ENCODE measurements at places on chromosomes 5 and 9. TPM values are rescaled to one million over a fixed set of nuclear protein-coding genes. Genes with fewer than 3 reads are reported as not detected.

DNA sequence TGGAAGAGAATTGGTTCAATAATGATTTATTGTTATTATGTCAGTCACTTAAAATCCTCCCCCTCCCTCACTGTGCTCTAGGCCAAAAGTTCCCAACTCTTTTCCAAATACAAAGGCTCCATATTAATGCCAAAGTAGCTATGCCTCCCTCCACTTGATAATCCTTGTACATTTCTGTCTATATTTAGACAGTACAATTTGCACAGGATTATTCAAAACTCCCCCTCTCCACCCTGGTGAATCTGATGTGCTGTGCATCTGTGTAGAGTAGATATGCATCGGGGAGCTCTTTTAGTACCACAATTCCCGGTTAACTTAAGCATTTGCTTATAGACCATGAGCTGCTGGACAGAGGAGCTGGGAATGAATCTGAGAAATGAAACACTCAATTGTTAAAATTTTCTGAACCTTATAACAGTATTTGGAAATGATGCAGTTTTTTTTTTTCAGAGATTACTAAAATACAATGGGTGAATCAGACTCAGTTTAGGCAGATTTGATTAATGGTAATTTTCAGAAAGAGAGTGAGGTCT, 27.6 kb downstream of the GLRA1 start:
- no peaks in the 10 kb centered on the region for H3K4me1 ChIP-seq
- no peaks in the 10 kb centered on the region for H3K27me3 ChIP-seq
- H3K4me3 ChIP-seq, result no peak overlapping the region
- no peaks in the 10 kb centered on the region for H3K36me3 ChIP-seq

DNA sequence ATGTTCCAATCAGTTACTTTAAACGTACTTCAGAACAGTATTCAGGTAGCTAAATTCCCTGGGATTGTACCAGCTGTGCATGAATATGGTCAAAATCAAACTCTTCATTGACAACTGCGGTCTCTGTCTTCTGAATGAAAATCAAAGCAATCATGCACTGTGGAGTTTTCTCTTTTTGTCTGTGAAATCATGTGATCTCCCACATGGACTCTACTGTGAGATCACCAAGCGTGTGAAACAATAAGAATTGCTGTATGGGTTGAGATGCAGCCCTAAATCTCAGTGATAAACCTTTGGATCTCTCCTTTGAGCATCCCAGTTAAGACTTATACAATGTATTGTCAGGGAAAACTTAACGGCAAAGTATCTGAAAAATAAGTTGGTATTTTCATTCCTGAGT, 6.1 kb downstream of the NRG2 start:
- no peaks in the 10 kb centered on the region for H3K36me3 ChIP-seq
- no peak overlapping the region for H3K27ac ChIP-seq
- H3K4me1 ChIP-seq, result peaks cover 17% of the 10 kb centered on the region
- DNase-seq, result no peak
- H3K4me3 ChIP-seq, result no peak overlapping the region

- H3K4me3 ChIP-seq, result no peak overlapping the region
- no peak for DNase-seq
- H3K27me3 ChIP-seq, result no peaks in the 10 kb centered on the region
Measured at GRCh38 chr5:32083981-32084430, 90.1 kb downstream of the GOLPH3 start.

Gene SETD9
- total RNA-seq, result 27.9 TPM

Gene FREM1
- total RNA-seq, result 5.5 TPM

Data from transverse colon (tissue), 4 donors.